ENCODE measurements at places on chromosomes 12 and 14.
A peak's percentile ranks its signal among the peaks of the same experiment; 100 is the strongest.

GRCh38 chr14:78048120-78048519, 122.1 kb upstream of the NRXN3 start:
- no peak for DNase-seq

- DNase-seq = no peak
These were observed 105.0 kb upstream of the FRMD6 start for GRCh38 chr14:51546603-51547258.

- DNase-seq = peak; percentile 9
These were observed 56.1 kb upstream of the FUT8 start for GRCh38 chr14:65356327-65356836.

DNA sequence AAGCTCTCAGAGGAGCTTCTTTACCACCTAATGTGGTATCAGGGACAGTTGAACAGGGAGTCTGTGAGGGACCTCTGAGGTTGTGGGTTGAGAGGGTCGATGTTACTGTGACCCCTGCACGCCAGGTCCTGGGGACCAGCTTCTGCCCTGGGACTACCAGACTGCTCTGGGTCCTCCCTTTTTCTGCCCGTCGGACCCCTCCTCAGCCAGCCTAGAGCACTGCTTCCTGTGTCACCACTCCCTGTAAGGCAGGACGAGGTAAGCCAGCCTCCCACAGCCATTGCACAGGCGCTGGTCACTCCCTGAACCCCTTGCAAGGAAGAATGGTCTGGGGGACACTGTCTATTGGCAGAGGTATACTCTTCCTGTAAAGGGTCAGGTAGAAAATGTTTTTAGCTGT, 38.1 kb downstream of the SYNE3 start:
- no peak for DNase-seq

GRCh38 chr12:95699579-95699978, 91.0 kb downstream of the NTN4 start:
- DNase-seq = no peak

DNA sequence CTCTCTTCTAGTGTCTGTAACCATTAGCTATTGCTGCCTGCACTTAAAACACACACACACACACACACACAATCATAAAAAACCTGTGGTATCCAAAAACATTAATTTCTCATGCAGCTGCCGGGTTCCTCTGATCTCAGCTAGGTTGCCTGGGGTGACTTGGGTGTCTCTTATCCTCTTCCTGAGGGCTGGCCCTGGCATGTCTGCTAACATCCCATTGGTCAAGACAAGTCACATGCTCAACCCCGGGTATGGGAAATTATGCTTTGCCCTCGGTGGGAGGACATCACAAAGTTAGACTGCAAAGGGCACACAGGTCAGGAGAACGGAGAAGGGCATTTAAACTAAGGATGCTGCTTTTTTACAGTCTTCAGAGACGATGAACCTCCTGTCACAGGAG, 55.7 kb downstream of the TRPV4 start:
- DNase-seq = peak; percentile 38

GRCh38 chr14:68962681-68963080, 16.4 kb downstream of the ACTN1 start:
- no peak for DNase-seq

DNA sequence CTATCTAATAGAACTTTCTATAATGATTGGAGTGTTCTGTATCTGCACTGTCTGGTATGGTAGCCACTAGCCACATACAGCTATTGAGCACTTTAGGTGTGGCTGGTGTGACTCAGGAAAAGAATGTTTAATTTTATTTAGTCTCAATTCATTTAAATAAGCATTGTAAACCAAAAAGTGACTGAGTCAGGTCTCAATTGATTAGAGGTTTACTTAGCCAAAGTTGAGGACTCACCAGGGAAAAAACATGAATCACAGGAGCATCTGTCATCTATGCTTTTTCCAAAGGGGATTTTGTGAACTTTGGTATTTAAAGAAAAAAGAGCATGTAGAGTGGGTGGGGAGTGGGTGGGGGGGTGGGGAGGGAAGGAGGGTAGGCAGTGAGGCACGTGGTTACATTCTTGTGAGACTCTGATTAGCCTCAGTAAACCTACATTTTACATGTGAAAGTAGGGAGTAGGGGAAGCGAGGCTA, 473.1 kb downstream of the ATP23 start:
- no peak for DNase-seq

GRCh38 chr12:67541625-67541991, 106.9 kb upstream of the DYRK2 start:
- peak; percentile 46 for DNase-seq

DNA sequence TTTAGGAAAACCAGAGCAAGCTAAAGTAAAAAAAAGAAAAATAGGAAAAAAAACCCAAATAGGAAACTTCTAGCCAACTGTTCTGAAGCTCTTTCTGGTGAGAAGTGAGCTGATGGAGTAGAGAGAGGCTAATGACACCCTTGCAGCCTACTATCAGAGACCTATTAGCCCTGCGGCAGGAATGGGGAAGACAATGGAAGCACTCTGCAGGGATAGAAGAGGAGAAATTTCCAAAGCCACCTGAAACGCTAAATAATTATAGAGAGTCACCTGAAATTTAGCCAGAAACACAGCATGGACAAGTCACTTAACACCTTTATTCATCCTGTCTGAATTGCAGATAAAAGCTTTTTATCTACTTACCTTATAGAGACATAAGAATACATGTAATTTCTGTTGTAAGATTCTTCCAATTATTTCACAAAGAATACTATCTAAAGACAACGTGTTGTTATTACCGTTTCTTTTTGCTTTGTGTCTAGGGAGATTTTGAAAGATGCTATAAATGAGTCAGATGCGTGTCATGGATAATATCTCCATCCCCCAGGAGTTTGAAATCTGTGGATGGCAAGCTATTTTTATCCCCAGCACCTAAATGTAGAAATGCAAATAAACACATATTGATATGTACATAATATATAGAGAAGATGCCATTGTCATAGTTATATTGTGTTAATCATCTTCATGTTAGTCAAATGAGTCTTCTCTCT, 138.6 kb downstream of the TPH2 start:
- no peak for DNase-seq

DNA sequence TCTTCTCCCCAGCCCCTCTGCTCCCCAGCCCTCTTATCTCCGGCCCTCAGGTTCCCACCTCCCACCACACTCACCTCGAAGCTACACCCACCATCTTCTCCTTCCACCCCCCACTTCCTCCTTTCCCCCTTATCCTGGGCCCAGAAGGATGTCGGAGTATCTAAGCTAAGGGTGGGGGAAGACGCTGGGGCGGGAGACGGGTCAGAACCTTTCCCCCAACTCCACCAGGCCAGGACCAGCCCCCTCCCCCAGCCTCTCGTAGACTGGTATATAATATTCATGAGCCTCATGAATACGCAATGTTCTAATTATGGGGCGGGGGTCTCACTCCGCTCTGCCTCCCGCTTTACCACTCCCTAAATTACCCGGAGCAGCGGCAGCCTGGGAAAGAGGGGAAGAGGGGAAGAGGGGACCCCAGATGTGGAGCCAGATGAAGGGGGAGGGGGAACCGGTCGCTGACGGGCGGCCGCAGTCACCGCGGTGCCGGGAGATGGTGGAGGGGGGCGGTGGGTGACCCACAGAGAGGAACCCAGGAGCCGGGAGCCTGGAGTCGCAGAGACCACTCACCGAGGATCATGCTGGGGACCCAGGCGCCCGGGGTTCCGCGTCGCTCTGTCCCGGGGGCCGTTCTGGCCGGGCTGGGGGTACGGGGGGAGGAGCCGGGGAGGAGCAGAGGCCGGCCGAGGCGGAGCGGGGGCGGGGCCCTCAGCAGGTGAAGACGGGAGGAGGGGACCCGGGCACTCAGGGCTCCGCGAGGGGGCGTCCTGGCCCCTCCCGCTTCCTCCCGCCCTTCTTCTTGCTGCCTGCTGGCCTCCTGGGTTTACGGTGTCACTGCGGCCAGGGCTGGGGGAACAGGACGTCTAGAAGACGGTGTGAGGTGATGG, 6.4 kb upstream of the ZNF385A start:
- peak; percentile 69 for DNase-seq
